ENCODE measurements at places on chromosomes 3 and 15.

GRCh38 chr3:61141227-61141626 is 110.0 kb downstream of the FHIT start:
- ATAC-seq: no peak

DNA sequence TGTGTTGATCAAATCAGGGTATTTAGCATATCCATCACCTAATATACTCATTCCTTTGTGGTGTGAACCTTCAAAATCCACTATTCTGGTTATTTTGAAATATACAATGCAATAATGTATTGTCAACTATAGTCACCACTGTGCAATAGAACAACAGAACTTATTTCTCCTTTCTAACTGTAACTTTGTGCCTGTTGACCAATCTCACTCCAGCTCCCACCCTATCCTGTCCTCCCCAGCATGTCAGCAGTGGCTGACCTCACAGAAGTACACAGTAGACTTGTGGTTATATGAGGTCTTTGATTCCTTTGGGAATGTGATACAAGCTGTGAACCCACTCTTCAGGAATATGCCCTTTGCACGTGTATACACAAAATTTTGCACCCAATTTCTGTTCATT is 64.2 kb downstream of the ECT2 start:
- no peak for ATAC-seq

DNA sequence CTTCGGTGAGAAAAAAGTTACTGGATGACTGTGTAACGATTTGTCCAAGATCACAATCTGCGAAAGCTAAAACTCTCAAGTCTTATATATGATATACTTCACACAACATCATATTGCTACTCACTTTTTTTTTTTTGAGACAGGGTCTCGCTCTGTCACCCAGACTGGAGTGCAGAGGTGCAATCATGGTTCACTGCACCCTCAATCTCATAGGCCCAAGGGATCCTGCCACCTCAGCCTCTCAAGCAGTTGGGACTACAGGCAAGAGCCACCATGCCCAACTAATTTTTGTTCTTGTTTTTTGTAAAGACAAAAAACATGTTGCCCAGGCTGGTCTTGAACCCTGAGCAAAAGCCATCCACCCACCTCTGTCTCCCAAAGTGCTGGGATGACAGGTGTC is 5.4 kb upstream of the ATP13A4 start:
- ATAC-seq: no peak

DNA sequence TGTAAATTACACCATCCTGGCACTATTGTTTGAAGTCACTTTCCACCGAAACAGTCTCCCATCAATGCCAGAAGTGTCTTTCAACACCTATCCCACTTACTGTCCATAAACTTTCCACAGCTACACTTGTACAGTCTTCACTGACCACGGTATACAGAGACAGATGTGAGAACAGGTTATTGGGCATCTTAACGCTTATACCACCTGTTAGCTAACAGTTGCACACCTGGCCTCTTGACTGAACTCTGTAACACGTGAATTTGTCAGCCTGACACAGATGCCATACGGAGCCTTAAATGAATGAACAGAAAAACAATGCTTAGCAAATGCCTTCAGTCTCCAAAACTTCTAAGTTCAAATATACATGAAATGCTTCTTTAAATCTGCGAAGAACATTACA is 440.5 kb downstream of the SHQ1 start:
- no peak for ATAC-seq

GRCh38 chr3:197027151-197027895 is 2.3 kb downstream of the MELTF start:
- no peak for ATAC-seq

GRCh38 chr3:102605153-102605552 is 170.3 kb downstream of the ZPLD1 start:
- ATAC-seq: no peak

- peak; percentile 60 for ATAC-seq
Observed at GRCh38 chr3:117263745-117264144, 554.2 kb downstream of the TUSC7 start.

DNA sequence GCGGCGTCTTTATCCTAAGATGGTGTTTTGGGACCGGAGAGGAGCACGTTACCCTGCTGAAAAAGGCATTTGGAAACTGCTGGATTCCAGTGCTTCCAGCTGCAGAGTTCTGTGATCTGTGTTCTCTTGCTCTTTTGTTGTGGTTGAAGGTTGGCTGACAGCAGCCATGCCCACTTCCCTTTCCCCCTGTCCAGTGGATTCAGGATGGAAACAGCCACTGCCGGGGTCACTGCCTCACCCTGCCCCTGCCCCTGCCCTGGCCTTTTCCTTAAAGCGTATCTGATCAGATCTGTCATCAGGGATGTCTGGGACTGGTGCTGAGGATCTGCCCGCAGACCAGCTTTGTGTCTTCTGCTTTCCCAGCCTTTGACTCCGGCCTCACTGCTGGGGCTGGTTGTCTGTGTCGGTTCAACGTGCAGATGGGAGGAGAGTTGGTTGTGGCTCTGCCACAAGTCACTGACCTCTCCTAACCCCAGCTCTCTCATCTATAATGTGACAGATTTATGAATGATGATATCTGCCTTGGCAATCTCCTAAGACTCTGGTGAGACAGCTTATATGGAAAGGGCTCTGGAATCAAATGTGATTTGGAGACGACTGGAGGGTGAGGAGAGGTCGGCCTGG is 219.4 kb upstream of the BHLHE40 start:
- peak; percentile 77 for ATAC-seq

GRCh38 chr3:51585197-51585596 is 46.7 kb downstream of the RAD54L2 start:
- ATAC-seq: no peak

GRCh38 chr3:193560870-193561269 is 6.2 kb upstream of the ATP13A4 start:
- ATAC-seq: no peak

DNA sequence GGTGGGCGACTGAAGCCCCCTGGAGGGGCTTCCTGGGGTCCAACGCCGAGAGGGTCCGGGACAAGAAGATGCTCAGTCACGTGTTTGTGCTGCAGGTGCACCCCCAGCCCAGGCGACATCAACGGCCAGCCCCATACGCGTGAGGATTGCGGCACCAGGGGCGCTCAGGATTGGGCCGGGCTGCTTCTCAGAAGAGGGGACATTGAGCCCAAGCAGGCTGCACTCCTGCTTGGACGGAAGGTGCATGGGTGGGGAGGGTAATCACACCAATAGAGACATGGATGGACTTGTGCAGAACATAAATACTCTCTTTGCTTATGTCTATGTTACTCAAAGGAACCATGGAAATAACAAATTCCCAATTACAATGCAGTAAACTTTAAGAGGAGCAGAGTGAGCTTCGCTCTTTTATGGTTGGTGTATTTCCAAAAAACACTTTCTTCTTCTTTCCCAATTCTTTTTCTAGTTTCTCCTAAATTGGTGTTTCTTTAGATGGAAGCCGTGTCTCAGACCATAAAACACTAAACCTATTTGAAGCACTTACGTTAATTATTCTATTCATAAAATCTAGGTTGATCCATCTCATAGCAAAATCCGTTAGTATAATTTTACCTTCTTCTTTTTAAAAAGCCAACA is 182.7 kb downstream of the GOLGA6L6 start:
- no peak for ATAC-seq

- no peak for ATAC-seq
Observed at GRCh38 chr3:156808025-156808424, 18.1 kb upstream of the LEKR1 start.

- ATAC-seq: no peak
Observed at GRCh38 chr3:31714495-31715280, 182.0 kb downstream of the STT3B start.

- ATAC-seq: no peak
Observed at GRCh38 chr3:132726341-132726823, 4.2 kb upstream of the NPHP3 start.

DNA sequence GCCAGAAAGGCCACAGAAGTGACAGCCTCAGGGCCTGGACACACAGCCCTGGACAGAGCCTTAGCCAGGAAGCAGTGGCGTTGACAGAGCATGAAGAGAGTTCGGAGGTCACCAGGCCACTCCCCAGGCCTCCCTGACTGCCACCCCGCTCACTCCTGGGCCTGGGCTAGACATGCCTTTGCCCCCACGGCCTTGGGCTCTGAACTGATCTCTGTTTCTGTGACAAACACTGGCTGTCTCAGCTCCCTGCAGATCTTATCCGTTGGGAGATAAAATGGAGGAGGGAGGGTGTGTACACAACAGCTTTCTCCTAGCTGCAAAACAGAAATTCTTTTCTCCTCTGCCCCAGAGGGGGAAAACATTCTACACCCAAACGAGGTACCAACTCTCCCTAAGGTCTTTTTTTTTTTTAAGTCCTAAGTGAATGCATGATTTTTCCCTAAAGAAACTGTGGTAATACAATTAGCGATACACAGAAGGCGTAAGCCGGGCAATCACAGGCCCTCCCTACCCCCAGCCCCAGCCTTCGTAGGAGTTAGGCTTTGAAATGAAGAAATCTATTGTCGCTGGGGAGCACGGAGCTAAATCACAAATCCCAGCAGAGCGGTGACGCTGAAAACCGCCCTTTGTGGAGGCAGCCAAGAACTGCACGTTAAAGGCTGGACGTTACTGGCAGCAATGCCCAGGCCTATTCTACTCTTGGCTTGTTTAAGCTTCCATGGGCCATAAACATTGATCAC is 45.0 kb downstream of the SRGAP3 start:
- no peak for ATAC-seq

DNA sequence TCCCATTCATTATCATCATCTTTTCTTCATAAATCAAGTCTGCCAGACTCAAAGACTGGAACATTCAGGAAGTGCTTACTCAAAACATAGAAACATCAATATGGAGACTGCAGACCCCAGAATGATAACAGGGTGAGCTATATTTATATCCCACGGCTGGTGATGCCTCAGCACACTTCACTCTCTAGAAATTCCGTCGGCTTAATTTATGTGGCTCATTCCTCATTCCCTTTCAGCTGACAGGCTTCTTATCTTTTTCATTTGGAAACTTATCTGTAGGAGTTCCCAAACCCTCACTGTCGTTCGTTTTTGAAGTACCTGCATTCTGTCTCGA is 45.5 kb downstream of the RFTN1 start:
- ATAC-seq: peak; percentile 26

GRCh38 chr15:78979456-78980320 is 34.8 kb upstream of the CTSH start:
- peak; percentile 95 for ATAC-seq

DNA sequence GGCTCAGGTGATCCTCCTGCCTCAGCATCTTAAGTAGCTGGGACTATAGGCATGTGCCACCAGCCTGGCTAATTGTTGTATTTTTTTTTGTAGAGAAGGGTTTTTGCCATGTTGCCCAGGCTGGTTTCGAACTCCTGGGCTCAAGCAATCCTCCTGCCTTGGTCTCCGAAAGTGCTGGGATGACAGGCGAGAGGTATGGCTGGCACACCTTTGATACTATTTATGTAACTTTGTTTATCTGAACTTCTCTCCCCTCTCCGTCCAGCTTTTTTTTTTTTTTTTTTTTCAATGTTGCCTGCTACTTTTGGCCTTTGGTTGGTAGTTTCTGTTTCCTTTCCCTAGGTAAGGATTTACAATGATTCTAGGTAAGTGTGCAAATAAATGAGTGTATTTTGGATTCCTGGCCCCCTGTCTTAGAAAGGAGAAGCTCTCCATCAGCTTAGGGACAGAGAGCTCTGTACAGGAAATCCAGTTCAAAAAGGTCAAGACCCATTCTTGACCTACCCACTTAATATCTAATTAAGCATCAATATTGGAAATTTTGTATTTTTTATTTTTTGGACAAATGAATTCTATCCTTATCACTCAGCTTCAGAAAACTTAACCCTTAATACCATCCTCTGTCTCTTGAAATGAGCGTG is 6.8 kb downstream of the ARL6IP5 start:
- no peak for ATAC-seq

DNA sequence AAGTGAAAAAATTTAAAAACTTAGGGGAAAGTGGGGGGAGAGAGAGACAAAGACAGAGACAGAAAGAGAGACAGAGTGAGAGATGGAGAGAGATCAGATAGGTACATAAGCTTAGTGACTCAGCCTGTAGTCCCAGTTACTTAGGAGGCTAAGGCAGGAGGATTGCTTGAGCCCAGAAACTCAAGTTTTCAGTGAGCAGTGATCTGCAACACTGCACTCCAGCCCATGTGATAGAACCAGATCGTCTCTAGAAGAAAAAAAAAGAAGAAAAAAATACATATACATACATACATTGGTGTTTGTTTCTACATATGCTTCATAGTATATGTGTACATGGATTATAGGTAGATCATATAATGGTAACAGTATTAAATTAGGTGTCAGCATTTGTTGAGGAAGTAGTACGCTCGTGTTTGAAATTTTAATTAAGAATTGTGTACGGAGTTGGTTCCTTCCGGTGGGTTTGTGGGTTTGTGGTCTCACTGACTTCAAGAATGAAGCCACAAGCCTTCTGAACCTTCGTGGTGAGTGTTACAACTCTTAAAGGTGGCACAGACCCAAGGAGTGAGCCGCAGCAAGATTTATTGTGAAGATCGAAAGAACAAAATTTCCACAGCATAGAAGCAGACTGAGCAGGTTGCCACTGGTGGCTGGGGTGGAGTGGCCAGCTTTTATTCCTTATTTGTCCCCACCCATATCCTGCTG is 38.3 kb upstream of the SNRPN start:
- no peak for ATAC-seq

GRCh38 chr15:52117549-52117948 is 5.0 kb upstream of the BCL2L10 start:
- ATAC-seq: no peak

GRCh38 chr3:73432023-73432705 is 192.6 kb downstream of the PDZRN3 start:
- ATAC-seq: peak; percentile 21

- ATAC-seq: no peak
Observed at GRCh38 chr15:81666839-81667238, 292.8 kb upstream of the TMC3 start.

DNA sequence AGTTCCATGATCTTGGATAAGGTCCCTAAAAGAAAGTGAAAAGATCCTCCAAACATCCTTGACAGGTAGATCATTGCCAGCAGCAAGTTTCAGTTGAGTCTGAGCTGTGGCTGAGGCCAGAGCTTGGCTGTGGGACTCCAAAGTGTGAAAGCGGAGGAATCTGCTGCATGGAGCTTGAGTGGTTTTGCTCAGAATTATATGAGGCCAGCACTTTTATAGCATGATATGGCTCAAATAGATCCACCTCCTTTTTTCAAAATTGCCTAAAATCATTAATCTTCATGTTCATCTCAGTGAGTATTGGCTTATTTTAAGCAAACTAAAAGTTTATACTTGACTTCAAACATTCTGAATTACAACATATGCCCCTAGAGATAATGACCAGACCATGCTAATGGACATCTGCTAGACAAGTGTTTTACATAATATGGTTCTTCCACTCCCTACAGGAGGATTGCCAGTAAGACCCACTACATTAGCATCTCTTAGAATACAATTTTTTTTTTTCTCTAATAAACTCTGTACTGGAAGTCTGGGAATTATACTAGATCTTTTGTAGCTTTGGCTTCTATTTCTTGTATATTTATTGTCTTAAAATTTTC is 368.1 kb downstream of the ZPLD1 start:
- no peak for ATAC-seq

GRCh38 chr3:10570196-10570946 is 65.0 kb upstream of the ATP2B2 start:
- no peak for ATAC-seq

GRCh38 chr3:25458420-25458814 is 30.4 kb downstream of the RARB start:
- ATAC-seq: 0 out of 3 replicates have a peak, but pooled peaks have one; percentile 2

- ATAC-seq: no peak
Observed at GRCh38 chr3:4279516-4280105, 23.6 kb upstream of the SETMAR start.

- no peak for ATAC-seq
Observed at GRCh38 chr15:58554758-58555157, 123.0 kb downstream of the LIPC start.
